ENCODE measurements at places on chromosomes 13 and 19.

DNA sequence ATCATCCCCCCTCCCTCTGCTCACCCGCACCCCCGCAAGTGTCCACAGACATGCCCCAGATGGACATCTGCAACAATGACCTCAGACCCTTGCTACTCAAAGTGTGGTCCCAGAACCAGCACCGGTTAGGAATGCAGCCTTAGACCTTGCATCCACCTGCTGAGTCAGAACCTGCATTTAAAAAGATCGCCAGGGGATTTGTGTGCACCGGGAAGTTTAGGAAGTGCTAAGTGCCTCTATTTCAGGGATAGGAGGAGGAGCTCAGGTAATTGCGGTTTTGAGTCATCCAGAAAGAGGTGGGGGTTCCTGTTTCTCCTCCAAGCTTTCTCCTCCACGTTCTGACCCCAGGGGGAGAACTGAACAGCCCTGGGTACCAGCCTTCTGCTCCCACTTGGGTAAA lies 46.2 kb downstream of the CACNA1A start:
- no peak for DNase-seq

- DNase-seq, result peak; percentile 91
Measured at GRCh38 chr19:344625-345319, at the start of gene MIER2. Gene MIER2 (minus strand): TSS chr19:344796. CDS start chr19:344782, 14 bp downstream.

DNA sequence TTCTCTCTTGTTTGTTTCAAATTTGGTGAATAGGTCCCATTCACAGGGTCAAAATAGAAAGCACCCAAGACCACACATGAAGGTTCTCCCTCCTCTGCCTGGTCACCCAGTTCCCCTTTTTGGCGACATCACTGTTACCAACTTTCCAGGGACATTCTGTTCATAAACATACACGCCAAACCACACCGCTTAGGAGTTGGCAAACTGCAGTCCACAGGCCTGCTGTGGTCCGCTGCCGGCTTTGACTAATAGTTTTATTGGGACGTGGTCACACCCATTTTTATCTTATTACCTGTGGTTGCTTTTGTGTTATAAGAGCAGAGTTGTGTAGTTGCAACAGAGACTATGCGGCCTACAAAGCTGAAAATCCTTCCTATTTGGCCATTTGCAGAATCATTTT lies 24.2 kb downstream of the UHRF1 start:
- DNase-seq, result no peak

- DNase-seq, result no peak
Measured at GRCh38 chr19:782185-782877, 14.9 kb upstream of the PTBP1 start.

DNA sequence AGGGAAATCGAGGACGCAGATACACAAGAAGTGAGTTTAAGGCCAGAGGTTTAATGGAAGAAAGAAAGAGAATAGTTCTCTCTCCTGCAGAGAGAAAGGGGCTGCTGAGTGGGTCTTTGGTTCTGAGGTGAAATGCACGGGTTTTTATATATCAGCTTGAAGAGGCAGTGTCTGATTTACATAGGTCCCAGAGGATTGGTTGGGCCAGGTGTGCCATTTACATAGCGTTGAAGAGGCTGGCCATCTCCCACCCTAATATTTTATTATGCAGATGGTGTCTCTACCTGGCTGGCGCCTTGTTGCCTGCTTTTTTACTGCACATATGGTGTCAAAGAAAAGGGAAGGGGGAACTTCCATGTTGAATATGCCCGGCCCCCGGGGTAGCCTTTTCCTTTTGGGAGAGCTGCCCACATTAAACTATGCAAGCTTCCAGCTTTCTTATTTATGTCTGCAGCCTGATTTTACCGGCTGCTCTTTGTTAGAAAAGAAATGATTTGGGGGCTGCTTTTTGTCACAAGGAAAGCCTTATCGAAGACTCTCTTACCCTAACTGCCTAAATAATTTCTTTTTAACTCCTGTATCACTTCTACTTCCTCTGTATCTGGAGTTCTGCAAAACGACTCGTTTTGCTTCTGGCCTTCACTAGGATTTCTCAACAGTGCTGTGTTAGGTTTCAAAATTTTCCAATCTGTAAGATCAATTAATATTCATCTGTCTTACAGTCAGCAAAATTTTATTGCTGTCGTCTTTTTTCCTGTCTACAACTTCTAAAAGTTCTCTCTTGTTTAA lies 268.5 kb downstream of the B3GLCT start:
- no peak for DNase-seq

DNA sequence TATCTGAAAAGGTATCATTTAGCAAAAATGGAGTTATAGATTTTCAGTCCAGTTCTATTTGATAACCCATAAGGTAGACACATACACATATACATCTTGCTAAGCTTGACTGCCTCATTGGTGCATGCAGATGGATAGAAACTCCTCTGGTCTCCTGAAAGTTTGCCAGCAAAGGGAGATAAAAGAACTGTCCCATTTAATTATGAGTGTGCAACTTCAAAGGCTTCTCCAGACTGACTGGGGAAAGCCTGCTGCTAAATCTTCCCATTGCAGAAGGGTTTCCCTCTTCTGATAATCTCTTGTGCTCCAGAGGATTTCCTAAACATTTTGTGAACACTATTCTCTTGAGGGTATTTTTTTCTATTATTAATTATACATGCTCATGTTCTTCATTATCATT lies 131.9 kb downstream of the ITGBL1 start:
- DNase-seq, result no peak

GRCh38 chr19:47239610-47240296 lies 8.8 kb upstream of the BBC3 start:
- no peak for DNase-seq

- no peak for DNase-seq
Measured at GRCh38 chr13:91174886-91175501, 172.5 kb upstream of the MIR17HG start.

- no peak for DNase-seq
Measured at GRCh38 chr13:24287748-24288287, 21.6 kb upstream of the C1QTNF9 start.

DNA sequence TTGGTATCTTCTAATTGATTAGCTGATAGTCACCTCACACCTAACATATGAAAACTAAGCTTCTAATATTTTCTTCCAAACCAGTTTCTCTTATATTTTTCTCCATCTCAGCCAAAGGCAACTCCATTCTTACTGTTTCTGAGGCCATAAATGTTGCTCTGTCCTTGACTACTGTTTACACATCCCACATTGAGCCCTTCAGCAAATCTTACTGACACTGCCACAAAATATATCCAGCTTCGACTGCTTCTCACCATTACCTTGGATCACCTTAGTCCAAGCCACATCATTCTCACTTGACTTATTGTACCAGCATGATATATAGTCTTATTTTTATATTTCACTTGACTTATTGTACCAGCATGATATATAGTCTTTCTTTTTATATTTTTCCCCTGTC lies 121.6 kb downstream of the MAB21L1 start:
- DNase-seq, result no peak

DNA sequence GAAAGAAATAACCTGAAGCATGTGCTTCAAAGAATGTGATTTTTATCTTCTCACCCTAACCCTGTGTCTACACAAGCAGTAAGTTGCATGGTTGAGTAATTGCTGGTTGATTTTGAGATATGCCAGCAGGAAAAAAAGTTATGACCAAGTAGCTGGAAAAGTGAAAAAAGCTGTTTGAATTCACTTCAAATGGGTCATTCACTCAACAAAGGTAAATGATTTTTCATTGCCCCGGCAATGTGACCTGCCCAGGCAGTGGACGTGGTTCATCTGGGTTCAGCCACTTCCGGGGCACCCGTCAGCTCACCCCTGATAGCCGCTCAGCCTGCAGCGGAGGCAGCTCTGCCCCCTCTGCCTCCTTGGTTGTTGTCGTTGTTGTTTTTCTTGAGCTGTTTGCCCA lies 18.5 kb downstream of the TNFRSF19 start:
- no peak for DNase-seq

- DNase-seq, result no peak
Measured at GRCh38 chr19:35592226-35592625, 6.3 kb downstream of the PMIS2 start.

- DNase-seq, result no peak
Measured at GRCh38 chr19:37332839-37333238, 38.1 kb upstream of the ZNF527 start.

DNA sequence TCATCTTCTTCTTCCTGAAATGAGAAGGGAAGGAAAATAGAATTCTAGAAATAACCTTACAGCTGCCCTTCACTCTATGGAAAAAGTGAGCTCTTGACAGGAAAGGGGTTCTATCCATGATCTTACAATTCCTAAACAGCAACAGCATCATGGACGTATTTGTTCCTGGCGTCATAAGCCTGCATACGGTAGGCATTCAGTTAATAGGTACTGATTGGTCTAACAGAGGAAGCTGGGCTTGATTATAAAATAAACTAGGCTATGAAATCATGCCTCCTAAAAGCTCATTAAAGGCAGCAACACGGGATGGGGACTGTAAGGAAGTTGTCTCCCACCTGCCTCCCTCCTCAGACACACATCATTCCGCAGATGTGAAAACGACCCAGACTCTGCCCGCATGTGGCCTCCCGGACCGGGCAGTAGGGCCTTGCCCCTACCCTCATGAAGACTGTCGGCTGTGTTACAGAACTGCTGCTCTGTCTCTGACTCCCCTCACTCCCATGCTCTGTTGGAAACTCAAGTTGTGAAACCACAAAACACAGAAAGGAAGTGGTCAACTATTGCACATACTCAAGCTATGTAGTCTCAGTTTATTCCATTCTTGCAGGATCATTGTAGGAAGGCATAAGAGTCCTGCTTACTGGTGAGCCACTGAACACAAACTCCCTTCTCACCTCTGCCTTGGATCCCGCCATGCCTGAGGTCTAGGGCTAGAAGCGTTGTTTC lies 129.8 kb downstream of the DLEU7 start:
- no peak for DNase-seq

GRCh38 chr19:372306-372890 lies 27.8 kb upstream of the MIER2 start:
- no peak for DNase-seq

GRCh38 chr19:38975861-38976271 lies 324 bp upstream of the FBXO17 start:
- DNase-seq, result no peak

DNA sequence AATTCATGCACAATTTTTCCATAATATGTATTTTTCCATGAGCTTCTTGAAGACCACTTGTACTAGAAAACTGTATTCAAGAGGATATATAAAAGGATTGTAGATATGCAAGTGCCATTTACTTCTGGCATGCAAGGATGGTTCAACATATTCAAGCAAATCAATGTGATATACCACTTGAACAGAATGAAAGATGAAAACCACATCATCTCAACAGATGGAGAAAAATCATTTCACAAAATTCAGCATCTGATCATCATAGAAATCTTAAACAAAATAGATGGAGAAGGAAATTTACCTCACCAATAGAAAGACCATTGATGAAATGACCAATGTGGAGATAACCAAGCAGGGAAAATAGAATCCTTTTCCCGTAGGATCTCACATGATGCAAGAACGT lies 5.1 kb upstream of the ZNF816 start:
- no peak for DNase-seq

GRCh38 chr13:63880705-63881104 lies 2465.1 kb upstream of the PCDH20 start:
- no peak for DNase-seq

- no peak for DNase-seq
Measured at GRCh38 chr19:31970027-31970461, 375.4 kb upstream of the ZNF507 start.

GRCh38 chr13:41465241-41465847 lies 8.0 kb downstream of the RGCC start:
- peak; percentile 73 for DNase-seq

DNA sequence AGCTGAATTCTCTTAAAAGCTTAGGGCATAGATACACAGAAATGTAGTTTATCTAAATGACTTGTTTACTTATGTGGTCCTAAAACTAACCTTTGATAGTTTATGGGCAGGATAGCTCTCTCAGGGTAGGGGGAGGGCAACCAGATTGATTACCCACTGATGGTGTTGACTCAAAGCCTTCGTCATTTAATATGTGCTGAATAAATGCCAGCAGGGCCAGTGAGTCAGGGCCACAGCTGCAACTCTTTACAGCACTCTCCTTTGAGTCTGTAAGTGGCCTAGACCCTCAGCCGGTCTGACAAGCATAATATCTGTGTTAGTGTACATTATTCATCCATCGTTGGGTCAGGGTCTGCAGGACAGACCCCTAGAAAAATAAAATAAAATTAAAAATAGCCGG lies 128.5 kb downstream of the ZNF675 start:
- no peak for DNase-seq

DNA sequence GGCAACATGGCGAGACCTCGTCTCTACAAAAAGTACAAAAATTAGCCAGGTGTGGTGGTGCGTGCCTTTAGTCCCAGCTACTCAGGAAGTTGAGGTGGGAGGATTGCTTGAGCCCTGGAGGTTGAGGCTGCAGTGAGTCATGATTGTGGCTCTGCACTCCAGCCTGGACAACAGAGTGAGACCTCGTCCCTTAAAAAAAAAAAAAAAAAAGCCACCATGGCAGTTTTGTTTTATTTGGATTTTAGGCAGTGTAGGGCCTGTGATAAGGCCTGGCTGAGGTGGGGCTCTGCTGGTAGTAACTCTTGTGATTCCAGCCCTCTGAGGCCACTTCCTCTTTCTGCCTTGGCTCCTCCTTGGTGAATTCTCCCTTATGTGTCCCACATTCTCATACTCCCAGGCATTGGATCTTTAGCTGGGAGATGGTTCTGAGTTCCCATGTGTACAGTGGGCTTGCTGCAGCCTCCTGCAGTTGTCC lies 39.2 kb downstream of the GATAD2A start:
- no peak for DNase-seq

GRCh38 chr19:19064811-19065745 lies 1.3 kb downstream of the SLC25A42 start:
- DNase-seq, result peak; percentile 23

- no peak for DNase-seq
Measured at GRCh38 chr19:2243274-2244124, 5.6 kb upstream of the AMH start.

DNA sequence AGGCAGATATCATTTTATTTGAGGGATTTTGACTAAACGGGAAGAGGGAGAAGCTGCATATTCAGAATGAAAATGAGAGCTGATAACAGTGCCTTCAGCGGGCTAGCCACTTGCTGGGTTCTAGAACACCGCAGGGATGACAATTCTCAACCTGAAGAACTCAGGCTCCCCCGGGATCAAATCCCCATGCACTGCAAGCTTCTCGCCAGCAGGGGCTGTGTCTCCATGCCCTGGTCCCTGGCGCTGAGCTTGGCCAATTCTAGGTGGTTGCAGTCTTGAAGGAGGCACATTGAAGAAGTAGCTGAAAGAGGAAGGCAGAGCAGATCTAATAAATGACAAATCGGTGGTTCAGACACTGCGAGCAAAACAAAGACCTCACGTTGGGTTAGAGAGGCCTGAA lies 128.7 kb downstream of the UQCRFS1 start:
- no peak for DNase-seq

All from stimulated activated CD4-positive, alpha-beta T cell treated with anti-CD3 and anti-CD28 coated beads, Interleukin-4, amount 100 ng/mL, for 48 hours (primary cell).